Left hindlimb (tissue), 1 donor: ENCODE measurements at places on chromosomes 11 and 22.

DNA sequence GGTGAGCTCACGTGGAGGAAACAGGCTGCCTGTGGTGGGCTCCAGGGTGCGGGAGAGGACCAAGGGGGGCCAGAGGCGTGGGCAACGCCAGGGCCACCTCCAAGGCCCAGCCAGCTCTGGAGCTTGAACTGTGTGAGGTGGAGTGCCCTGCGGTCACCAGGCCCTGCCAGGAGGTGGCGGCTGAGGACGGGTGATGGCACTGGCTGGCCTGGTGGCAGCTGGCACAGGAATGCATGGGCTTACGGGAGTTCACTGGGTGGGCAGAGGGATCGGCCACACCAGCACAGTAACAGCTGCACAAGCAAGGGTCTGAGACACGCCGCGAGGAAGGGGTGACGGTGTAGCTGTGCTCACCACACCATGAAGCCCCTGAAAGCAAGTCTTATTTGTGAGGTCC is 15.8 kb downstream of the TOLLIP start:
- peak; percentile 26 for DNase-seq

GRCh38 chr11:121226415-121227263 is 65.9 kb upstream of the SC5D start:
- DNase-seq = no peak

GRCh38 chr11:127149410-127149809 is 148.8 kb upstream of the KIRREL3 start:
- DNase-seq = no peak

DNA sequence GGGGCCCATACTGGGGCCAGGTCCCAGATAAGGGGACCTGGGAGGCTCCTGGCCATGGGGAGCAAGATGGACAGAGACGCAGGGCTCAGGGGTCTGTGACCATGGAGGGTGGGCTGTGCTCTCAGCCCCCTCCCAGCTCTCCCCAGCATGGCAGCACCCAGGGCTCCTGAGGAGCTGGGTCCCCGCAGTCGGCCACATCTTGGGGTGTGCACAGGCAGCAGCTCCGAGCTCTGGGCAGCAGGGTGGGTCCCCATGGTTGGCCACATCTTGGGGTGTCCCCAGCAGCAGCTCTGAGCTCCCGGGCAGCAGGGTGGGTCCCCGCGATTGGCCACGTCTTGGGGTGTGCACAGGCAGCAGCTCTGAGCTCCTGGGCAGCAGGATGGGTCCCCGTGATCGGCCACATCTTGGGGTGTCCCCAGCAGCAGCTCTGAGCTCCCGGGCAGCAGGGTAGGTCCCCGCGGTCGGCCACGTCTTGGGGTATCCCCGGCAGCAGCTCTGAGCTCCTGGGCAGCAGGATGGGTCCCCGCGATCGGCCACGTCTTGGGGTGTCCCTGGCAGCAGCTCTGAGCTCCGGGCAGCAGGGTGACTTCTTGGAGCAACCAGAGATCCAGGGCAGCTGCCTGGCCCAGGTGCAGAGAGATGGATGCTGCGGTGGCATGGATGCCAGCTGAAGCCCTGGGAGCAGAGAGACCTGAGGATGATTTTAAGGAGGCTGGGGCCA is 18.3 kb upstream of the MUC5B start:
- DNase-seq = peak; percentile 21
